Muscle of leg (tissue), 16 donors: ENCODE measurements at places on chromosomes 2 and 18. TPM values are rescaled to one million over a fixed set of nuclear protein-coding genes. Genes with fewer than 3 reads are reported as not detected.

DNA sequence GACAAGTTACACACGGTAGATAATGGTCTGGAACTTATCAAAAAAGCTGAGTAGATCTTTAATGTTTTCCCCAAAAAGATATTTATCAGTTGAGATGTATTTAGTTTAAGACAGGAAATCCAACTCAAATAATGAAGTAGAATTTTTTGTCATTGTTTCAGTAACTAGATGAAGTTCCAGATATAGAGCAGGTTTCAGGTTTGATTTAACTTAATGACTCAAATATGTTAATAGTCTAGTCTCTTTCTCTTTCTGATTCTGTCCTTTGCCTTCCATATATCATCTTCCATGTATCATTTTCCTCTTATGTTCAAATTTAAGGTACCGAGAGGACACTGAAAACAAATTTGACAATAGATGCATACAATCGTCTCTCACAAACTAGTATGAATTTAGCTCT, 23.6 kb upstream of the DOCK10 start:
- no peak for DNase-seq

- DNase-seq, result no peak
These were observed 11.1 kb downstream of the CYBRD1 start for GRCh38 chr2:171533331-171533730.

- peak; percentile 97 for DNase-seq
These were observed 164.5 kb downstream of the RBM43 start for GRCh38 chr2:151097128-151097527.

DNA sequence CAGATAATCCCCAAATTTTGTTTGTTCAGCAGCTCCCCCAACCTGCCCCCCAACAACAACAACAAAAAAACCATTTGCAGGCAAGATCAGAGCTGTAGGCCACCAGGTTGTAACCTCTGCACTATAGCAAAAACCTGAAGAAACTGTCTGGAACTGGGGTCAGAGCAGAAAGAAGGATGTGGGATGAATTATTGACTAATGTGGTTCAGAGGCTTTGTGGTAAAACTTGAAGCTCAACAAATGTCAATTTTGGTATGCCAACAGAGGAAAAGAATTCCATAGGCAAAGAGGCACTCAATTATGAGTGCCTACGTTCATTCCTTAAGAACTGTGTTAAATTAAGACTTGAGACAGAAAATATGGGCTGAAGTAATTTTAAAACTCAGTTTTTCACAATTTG, 255.1 kb downstream of the STK39 start:
- DNase-seq, result no peak

DNA sequence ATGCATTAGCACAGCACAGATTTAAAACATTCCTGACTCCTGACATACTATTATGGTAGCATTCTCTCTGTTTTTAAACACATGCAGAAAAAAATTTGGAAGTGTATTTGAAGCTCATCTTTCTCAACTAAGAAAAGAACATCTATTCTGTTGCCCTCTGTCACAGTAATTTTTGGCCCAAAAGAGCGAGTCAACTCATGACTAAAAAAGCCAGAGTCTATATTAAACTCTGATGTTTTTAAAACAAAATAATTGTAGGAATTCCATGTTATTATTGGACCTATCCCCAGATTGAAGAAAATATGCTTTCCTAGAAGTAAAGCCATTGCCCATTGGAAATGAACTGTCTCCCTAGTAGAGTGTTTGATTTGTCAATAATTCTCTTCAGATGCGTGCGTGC, 96.7 kb downstream of the CRIM1 start:
- DNase-seq, result peak; percentile 85

DNA sequence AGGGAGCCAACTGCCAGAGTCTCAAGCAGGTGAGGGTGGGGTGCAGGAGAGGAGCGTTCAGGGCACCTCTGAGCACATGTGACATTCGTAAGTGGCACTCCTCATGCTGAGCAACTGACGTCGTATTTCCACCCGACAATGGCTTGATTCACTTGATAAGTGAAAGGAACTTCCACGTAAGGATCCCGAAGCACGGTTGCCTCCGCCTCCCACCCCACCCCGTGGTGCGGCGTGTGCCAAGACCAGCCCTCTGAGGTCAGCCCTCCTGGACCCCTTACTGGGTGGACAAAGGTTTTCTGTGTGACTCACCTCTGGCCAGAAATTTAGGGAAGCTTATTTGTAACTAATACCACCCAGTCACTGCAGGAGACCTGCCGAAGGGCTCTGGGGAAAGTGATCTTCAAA, 59.9 kb downstream of the AGAP1 start:
- no peak for DNase-seq

- DNase-seq, result no peak
These were observed 653.0 kb upstream of the CHAC2 start for GRCh38 chr2:53114582-53114981.

- DNase-seq, result no peak
These were observed 41.1 kb upstream of the PPP1CB start for GRCh38 chr2:28710545-28710944.

- peak; percentile 13 for DNase-seq
These were observed 96.7 kb upstream of the CNTNAP5 start for GRCh38 chr2:123928358-123928757.

GRCh38 chr2:108637304-108637669, 82.0 kb upstream of the RANBP2 start:
- peak; percentile 82 for DNase-seq

DNA sequence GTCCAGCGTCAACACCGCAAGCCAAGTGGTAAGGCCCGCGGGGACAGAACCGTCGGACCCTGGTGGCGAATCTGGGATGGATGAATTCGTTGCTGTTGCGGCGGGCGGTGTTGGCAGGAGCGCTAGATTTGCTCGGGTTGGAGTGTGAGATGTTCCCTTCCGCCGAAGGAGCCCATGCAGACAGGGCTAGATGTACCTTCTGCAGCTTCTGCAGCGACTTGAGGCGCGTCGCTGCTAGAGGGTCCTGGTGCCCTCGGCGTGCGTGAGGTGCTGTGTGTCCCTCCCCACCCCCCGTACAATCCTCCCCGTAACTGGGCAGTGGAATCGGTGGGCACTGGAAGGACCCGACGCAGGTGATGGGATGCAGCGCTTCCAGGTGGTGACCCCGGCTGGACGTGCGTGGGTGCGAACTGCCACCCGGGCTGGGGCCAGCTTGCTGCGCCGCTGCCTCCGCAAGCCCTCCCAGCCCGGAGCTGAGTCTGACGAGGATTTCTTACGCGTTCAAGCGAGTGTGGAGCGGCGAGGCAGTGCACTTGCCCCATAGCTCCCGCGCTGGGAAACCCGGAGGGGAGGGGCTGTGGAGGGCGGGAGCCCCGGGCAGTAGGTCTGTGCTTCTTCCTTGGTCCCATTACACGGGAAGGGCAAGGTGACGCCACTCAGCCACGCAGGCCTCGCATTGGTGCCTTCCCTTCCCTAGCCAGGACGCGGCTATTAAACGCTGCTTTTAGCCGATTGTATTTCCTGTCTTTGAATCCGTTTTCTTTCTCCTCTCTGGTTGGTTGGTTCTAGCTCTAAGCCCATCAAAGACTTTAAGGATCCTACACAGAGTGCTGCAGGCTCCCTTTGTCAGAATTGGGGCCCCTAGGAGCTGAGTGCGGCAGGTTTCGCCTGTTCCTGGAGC, 34.2 kb downstream of the CHRNA1 start:
- peak; percentile 27 for DNase-seq

GRCh38 chr2:36393738-36394256, 38.2 kb downstream of the CRIM1 start:
- DNase-seq, result no peak

DNA sequence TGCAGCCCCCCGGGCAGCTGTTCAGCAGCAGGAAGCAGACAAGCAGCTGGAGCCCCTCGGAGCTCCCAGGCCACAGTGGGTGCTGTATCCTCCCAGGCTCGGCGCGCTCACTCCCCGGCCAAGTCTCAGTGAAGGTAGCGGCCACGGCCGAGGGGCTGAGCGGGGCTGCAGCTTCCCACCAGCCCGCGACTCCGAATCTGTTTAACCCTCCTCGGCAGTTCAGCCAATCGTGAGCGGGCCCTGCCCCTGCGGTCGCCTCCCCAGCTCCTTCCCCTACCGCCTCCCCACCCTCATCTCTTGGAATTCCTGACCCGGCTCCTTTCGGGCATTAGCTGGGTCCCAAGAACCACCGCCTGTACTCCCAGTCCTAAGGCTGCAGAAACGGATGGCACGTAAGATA, at the start of gene RESP18:
RESP18 (minus strand) TSS at position 203 of the 400 bp plus-strand sequence.
- no peak for DNase-seq

DNA sequence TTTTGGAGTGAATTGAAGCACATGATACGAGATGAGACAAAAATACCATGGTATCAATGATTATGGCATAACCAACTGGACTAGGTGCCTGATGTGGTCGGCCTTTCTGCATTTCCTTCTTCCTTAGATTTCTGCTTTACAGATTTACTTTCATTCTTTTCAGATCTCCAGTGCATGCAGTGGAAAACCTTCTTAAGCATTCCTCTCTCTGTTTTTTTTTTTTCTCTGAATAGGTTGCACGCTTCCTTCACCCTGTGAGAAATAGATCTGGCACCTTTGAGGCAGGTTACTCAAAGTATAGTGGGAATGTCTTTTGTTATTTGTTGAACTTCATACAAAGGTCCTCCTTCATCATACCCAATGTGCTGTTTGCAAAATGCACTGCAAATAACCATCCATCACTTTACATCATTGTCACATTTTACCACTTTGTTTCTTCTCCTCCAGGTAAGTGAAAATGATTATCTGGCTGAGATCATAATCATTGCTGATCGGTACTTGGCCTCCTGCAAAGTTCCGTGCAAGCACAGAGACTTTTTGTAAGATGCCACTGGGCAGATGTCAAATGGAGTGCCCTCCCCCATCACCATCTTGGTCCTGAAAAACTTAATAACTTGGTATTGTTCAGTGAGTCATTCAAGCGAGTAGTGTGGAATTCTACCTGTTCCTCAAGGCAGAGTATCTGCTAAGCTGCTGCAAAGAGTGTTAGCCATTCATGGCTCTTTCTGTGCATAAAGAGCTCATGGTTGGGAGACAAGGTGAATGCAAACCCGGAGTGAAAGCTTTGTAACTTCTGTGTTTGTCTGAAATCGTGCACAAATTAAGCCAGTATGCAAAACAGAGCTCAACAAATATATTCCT, 30.0 kb upstream of the KLHL14 start:
- DNase-seq, result no peak

DNA sequence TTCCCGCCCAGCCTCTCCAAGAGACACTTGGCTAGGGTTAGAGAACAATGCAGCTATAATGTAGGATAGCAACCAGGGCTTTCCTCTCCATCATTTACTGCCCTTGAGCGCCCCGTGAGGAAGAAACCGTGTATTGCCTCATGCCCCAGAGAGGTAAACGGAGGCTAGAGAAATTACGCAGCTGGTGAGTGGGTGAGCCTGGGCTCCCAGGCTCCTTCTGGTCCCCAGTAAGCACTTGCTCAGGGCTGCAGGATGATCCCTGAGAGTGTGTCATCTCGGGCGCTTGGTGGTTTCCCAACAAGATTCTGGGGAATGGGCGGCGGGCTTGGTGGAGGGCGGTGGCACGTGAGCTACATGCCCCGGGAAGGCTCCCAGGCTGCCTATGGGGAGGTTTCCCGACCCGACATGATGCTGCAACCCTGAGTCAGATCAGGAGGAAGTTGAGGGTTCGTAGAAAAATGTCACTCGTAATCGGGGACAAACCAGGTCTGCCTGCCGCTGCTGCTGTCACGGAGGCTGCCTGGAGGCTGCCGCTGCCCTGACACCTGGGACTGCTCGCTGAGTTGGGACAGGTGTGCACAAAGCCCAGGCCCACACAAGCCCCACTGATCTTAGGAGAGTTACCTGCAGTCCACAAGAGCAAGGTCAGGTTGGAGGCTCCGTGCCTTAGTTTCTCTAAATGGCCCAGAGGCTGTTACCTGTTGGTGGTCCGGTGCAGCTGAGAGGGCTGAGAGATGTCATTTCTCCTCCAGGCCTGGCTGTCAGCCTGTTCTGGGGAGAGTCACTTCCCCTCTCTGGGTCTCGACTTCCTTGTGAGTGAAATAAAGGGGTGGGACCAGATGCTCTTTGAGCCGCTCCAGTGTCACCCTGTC, at the start of gene GPR55:
GPR55 (minus strand) TSS at position 773 of the 872 bp plus-strand sequence. CDS start 14,280 bp downstream, outside the sequence.
- DNase-seq, result peak; percentile 12

DNA sequence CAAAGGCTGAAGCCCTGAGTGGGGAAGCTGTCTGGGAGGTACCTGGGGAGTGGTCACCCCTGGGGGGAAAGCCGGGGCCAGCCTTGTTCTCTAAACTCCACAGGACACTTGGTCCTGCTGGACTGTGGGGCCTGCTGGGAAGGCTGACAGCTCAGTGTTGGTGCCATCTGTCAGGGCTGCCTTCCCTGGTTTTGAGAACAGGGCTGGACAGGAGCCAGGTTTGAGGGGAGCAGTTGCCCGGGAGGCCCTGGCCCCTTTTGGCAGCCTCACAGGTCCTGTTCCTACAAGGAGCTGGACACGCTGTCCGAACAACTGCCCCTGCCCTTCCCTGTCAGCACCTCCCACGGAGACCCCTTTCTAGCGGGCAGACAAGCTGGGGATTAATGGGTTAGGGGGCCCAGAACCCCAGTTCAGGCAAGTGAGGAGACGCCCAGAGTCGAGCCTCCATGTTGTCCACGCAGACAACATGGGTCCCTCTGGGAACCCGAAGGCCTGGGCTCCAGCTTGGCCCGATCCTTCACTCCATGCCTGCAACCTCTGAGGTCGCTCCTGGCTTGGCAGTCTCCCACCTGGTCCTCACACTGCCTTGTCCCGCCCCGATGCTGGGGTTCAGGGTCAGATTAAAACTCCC, 40.8 kb downstream of the ATOH8 start:
- DNase-seq, result peak; percentile 87

GRCh38 chr2:1641523-1641922, 102.8 kb downstream of the PXDN start:
- peak; percentile 52 for DNase-seq

GRCh38 chr2:22134421-22134820, 1010.7 kb downstream of the TDRD15 start:
- DNase-seq, result peak; percentile 3

DNA sequence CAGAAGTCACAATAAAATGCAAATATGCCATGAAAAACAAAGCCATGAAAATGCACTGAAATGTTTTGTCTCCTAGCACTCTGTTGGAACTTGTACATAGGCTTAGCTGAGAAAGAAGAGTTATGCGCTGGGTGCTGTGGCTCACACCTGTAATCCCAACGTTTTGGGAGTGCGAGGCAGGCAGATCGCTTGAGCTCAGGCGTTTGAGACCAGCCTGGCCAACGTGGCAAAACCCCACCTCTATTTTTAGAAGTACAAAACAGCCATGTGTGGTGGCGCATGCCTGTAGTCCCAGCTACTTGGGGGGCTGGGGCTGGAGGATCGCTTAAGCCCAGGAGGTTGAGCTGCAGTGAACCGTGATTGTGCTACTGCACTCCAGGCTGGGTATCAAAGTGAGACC, 39.9 kb downstream of the IRS1 start:
- DNase-seq, result no peak

- no peak for DNase-seq
These were observed 138.2 kb downstream of the TMEM131 start for GRCh38 chr2:97857553-97857952.

The LNPK gene
- 40.6 TPM for total RNA-seq

The ACKR3 gene
- 22.2 TPM for total RNA-seq

The MARCO gene
- total RNA-seq, result 1.7 TPM

The SOWAHC gene
- 5.4 TPM for total RNA-seq

The ANKRD62 gene
- total RNA-seq, result not detected

The MAPK4 gene
- total RNA-seq, result 4.7 TPM

The DLX2 gene
- 0.04 TPM for total RNA-seq

The ESPNL gene
- total RNA-seq, result 2.9 TPM

The C2orf42 gene
- total RNA-seq, result 12.6 TPM

The AQP12A gene
- total RNA-seq, result not detected

The GBX2 gene
- not detected for total RNA-seq
